CD4-positive, CD25-positive, alpha-beta regulatory T cell (primary cell): ENCODE measurements at places on chromosomes 1 and 21.

DNA sequence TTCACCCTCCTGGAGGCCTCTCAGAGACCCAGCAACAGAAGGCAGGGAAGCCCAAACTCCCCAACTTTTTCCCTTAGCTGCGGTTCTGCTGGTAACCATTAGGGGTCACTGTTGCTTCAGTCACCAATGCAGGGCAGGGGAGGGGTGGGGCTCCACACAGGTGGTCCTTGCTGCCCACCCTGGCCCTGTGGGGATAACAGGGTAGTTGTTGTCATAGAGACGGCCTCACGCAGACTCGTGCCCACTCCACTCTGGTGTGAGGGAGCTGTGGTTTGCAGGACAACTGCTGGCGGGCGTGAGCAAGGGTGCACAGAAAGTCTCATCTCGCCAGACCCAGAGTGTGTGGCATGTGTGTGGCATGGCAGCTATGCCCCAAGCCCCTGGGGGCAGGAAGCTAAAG, 19.9 kb downstream of the INSRR start:
- peaks cover 5% of the 10 kb centered on the region for H3K27me3 ChIP-seq
- H3K36me3 ChIP-seq = no peaks in the 10 kb centered on the region
- no peak overlapping the region for H3K27ac ChIP-seq
- DNase-seq = peak; percentile 55
- peaks cover 22% of the 10 kb centered on the region for H3K4me1 ChIP-seq

DNA sequence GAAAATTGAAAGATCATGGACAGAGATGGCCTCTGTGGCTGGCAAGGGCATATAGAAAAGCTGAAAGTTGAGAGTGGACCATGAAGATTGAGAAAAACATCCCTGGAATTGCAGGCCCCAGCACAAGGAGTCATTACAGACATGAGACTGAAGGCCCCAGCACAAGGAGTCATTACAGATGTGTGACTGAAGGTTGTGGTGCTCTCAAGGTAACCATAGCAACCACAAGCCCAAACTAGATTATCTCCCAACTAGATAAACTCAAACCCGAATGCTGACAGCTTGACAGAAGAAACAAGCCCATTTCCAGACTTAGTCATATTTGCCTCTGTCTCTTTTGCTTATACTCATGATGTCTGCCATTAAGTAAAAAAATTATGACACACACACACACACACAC, 1252.1 kb upstream of the ADGRL4 start:
- no peak overlapping the region for H3K4me3 ChIP-seq
- no peak for DNase-seq
- no peaks in the 10 kb centered on the region for H3K36me3 ChIP-seq
- no peak overlapping the region for H3K27ac ChIP-seq
- H3K27me3 ChIP-seq = no peaks in the 10 kb centered on the region

- H3K4me3 ChIP-seq = no peak overlapping the region
- no peak for DNase-seq
- no peak overlapping the region for H3K27ac ChIP-seq
- H3K27me3 ChIP-seq = no peaks in the 10 kb centered on the region
- no peaks in the 10 kb centered on the region for H3K36me3 ChIP-seq
These were observed 69.6 kb downstream of the PTPRU start for GRCh38 chr1:29305943-29306342.

DNA sequence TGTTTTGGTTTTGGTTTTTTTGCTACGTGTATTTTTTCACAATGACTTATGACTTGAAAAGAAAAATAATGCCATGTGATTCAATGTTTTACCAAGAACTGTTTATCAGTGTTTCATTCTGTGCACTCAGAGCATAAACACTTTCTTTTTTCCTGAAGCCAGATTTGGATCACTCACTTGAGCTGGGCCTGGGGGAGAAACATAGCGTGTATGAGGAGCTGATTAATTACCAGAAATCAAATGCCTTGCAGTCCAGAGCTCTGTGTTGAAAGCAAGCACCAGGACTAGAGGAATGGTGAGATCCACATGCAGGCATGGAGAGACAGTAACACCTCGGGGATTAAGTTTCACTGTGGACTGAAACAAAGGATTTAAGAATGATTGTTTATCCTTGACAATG, 642.1 kb upstream of the ADGRL2 start:
- no peaks in the 10 kb centered on the region for H3K4me1 ChIP-seq
- no peak for DNase-seq
- H3K27ac ChIP-seq = no peak overlapping the region
- no peak overlapping the region for H3K4me3 ChIP-seq
- no peaks in the 10 kb centered on the region for H3K36me3 ChIP-seq

- H3K27me3 ChIP-seq = no peaks in the 10 kb centered on the region
- DNase-seq = no peak
- no peak overlapping the region for H3K4me3 ChIP-seq
- H3K36me3 ChIP-seq = no peaks in the 10 kb centered on the region
These were observed 24.3 kb upstream of the CLSTN1 start for GRCh38 chr1:9848022-9848421.

DNA sequence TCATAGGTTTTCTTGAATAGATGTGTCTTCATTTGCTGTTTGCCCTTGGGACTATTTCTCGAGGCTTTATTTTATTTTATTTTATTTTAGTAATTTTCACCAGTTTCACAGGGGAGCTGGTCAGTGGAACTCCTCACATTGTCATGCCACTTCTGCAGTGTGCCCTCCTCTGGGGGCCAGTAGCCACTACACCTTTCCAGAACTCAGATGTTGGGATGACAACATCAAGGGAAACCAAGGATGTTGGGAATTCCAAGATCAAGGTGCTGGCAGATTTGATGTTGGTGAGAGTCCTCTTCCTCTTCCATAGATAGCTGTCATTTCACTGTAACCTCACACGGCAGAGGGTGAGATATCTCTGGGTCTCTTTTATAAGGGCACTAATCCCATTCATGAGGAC, 35.5 kb downstream of the SLC26A9 start:
- H3K27me3 ChIP-seq = peaks cover 3% of the 10 kb centered on the region
- no peak for DNase-seq
- H3K4me3 ChIP-seq = no peak overlapping the region
- no peak overlapping the region for H3K27ac ChIP-seq

DNA sequence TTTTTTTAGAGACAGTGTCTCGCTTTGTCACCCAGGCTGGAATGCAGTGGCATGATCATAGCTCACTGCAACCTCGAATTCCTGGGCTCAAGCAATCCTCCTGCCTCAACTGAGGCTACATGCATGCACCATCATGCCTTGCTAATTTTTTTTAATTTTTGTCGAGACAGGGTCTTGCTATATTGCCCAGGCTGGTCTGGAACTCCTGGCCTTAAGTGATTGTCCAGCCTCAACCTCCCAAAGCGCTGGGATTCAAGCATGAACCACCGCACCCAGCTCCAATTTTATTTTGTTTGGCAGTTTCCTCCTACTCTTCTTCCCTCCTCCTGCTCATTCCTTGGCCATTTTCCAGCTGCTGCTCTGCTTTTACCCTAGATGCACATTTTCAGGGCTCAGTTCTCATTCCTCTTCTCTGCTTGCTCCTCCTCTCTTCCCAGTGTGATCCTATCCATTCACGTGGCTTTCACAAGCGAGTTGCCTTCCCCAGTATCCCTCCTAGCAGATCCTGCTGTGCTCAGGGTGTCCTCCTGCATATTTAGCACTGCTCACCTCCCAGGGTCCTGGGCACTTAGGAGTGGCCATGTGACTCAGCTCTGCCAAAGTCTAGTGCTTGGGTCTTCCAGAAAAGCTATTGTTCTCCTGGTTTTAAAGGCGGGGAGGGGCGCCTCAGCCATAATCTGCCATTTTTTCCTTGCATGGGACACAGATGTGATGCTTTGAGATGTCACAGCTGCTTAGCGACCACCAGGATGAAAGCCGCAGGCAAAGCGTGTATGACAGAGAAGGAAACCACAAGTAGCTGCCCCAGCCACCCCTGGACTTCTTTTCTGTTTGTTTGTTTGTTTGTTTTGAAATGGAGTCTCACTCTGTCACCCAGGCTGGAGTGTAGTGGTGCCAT, 33.7 kb downstream of the PSEN2 start:
- H3K27me3 ChIP-seq = no peaks in the 10 kb centered on the region
- H3K27ac ChIP-seq = no peak overlapping the region
- no peaks in the 10 kb centered on the region for H3K4me1 ChIP-seq

DNA sequence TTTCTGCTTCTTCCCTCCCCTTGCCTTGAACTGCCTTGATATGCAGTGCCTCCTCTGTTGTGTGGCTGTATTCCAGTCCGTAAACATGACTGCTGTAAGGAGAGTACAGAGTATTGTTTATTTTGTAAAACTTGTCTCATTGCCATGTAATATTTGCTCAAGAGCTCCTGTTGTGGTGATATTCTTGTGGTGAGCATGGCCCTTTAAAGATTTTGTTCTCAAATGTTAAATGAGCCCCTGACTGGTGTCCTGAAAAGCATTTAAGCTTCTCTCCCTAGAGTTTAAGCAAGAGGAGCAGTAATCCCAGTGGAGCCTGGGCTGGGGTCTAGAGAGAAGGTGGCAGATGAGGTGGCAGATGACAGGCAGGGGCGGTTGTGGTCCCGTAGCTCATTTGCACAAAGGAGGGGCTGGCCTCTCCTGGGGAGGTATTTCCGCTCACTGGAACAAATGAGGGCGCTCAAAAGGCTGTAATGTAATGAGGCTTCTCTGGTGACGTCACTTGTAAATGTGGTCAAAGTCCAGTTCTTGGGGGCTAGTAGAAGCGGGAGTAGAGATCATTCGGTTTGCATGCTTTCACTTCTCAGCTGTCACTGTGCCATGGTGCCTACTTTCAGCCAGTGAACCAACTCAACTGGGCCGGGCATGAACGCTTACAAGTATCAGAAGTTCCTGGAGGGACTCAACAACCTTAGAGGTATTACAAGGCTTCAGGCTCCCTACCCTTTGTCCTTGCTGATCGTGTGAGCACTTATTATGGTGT, 46.0 kb upstream of the MACF1 start:
- no peaks in the 10 kb centered on the region for H3K4me1 ChIP-seq
- no peak overlapping the region for H3K27ac ChIP-seq
- no peak for DNase-seq
- peaks cover 4% of the 10 kb centered on the region for H3K27me3 ChIP-seq
- H3K36me3 ChIP-seq = no peaks in the 10 kb centered on the region

GRCh38 chr1:180096584-180097325, 57.9 kb upstream of the QSOX1 start:
- no peaks in the 10 kb centered on the region for H3K4me1 ChIP-seq
- no peaks in the 10 kb centered on the region for H3K27me3 ChIP-seq
- no peak for DNase-seq
- H3K36me3 ChIP-seq = peaks cover 87% of the 10 kb centered on the region

DNA sequence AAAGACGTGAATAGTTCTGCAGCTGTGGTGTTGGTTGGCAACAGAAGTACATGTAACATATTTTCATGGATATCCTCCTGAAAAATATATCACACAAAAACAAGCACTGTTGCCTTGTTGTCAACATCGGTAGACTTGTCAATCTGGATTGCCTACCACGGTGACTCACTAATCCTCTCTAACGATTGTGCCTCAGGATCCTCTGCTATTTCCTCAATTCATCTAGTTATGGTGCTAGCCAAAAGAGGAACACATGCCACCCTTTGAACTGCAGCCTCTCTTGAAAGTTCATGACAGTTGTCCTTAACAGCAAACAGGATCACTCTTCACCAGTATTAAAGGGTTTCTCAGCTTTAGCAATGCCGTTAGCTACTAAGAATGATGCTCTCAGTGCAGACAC, 25.7 kb downstream of the RASAL2 start:
- no peaks in the 10 kb centered on the region for H3K27me3 ChIP-seq
- H3K4me3 ChIP-seq = no peak overlapping the region
- H3K36me3 ChIP-seq = no peaks in the 10 kb centered on the region
- DNase-seq = no peak

GRCh38 chr1:30174499-30174898, 548.9 kb downstream of the MATN1 start:
- peaks cover 2% of the 10 kb centered on the region for H3K27me3 ChIP-seq
- H3K4me3 ChIP-seq = no peak overlapping the region

- H3K4me3 ChIP-seq = no peak overlapping the region
- H3K27me3 ChIP-seq = peaks cover 17% of the 10 kb centered on the region
- no peaks in the 10 kb centered on the region for H3K4me1 ChIP-seq
These were observed 5.4 kb upstream of the TDRD5 start for GRCh38 chr1:179586107-179586823.

- no peak overlapping the region for H3K4me3 ChIP-seq
- no peaks in the 10 kb centered on the region for H3K27me3 ChIP-seq
- H3K27ac ChIP-seq = no peak overlapping the region
- no peak for DNase-seq
- H3K4me1 ChIP-seq = peaks cover 10% of the 10 kb centered on the region
- no peaks in the 10 kb centered on the region for H3K36me3 ChIP-seq
These were observed 226.5 kb downstream of the SDCCAG8 start for GRCh38 chr1:243482141-243483022.

GRCh38 chr21:37538971-37539590, 172.5 kb downstream of the DYRK1A start:
- H3K4me3 ChIP-seq = no peak overlapping the region
- no peaks in the 10 kb centered on the region for H3K4me1 ChIP-seq
- no peaks in the 10 kb centered on the region for H3K36me3 ChIP-seq
- DNase-seq = no peak
- no peak overlapping the region for H3K27ac ChIP-seq

GRCh38 chr1:115867216-115867615, 26.3 kb upstream of the NHLH2 start:
- H3K4me1 ChIP-seq = no peaks in the 10 kb centered on the region
- H3K27me3 ChIP-seq = peaks cover 6% of the 10 kb centered on the region
- H3K36me3 ChIP-seq = no peaks in the 10 kb centered on the region

DNA sequence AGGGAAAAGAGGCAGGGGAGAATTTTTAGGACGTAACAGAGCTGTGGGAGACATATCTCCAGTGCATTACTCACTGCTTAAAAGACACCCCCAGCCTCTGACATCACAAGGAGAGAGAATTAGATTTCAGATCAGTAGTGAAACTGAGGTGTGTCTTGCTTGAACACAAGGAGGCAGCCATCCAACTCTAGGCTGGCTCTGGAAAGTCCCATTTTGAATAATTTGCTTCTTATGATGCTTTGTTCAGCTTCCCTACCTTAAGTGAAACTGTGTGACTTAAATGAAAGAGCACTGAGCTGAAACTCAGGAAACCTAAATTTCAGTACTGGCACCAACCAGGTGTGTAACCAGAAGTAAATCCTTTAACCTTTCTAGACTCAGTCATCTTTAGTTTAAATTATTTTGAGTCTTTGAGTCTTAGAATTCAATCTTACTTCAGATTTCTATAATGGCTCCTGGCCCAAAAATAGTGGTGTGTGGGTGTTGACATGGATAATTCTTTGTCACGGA, 251.6 kb upstream of the SGIP1 start:
- H3K4me3 ChIP-seq = peak overlapping the region; percentile 48
- no peaks in the 10 kb centered on the region for H3K27me3 ChIP-seq
- DNase-seq = peak; percentile 72
- H3K36me3 ChIP-seq = no peaks in the 10 kb centered on the region
- H3K27ac ChIP-seq = peak overlapping the region; percentile 75
